Spleen (tissue), 13 donors: ENCODE measurements at places on chromosomes 6 and 20. TPM values are rescaled to one million over a fixed set of nuclear protein-coding genes. Genes with fewer than 3 reads are reported as not detected.

Gene NEURL2
- 7.6 TPM for total RNA-seq

Gene PAX1
- total RNA-seq: not detected

DNA sequence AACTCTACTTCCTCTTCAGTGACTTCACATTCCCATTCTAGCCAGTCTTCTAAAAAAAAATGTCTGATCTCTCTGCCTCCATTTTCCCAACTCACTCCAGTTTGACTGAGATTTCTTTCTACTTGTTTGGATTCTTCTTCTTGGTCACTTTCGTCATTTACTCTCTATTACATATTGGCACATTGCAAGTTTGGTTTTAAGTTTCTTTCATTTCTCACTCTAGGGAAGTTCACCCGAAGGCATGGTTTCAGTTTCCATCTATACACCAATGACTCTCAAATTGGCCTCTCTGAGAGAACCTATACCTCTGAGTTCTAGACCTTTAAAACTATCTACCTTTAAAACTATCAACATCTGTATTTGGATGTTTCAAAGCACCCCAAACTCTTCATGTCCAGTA, 51.3 kb downstream of the CD109 start:
- peak overlapping the region; percentile 10 for H3K27ac ChIP-seq
- no peaks in the 10 kb centered on the region for H3K36me3 ChIP-seq
- H3K4me3 ChIP-seq: peak overlapping the region; percentile 41
- no peak for DNase-seq
- peaks cover 19% of the 10 kb centered on the region for H3K4me1 ChIP-seq

GRCh38 chr20:41279546-41280225, 37.8 kb downstream of the ZHX3 start:
- DNase-seq: no peak
- no peaks in the 10 kb centered on the region for H3K27me3 ChIP-seq
- no peak overlapping the region for H3K4me3 ChIP-seq
- H3K36me3 ChIP-seq: no peaks in the 10 kb centered on the region

GRCh38 chr20:23683281-23683680, 5.6 kb downstream of the CST4 start:
- H3K4me1 ChIP-seq: no peaks in the 10 kb centered on the region
- no peak for DNase-seq
- no peak overlapping the region for H3K27ac ChIP-seq

DNA sequence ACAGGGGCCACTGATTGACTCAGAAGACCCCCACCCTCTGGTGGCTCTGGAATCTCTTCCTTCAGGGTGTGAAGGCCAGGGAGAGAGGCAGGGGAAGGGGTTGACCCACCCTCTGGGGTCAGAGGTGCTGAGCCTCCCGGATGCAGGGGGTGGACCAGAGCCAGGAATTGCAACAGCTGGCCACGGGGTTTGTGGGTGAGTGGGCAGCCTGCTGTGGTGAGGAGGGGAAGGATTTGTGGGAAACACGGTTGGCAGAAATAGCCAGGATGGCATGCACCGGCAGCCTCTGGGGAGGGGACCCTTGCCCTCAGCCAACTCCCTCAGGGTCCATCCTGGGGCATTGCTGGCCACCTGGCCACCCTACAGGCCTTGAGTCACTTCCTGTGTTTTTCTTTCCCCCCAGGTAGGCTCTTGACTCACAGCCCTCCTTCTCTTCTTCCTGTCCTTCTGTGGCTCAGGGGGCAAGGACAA, 92.8 kb downstream of the MRPL14 start:
- H3K36me3 ChIP-seq: no peaks in the 10 kb centered on the region
- H3K4me3 ChIP-seq: no peak overlapping the region
- H3K27me3 ChIP-seq: no peaks in the 10 kb centered on the region
- no peaks in the 10 kb centered on the region for H3K4me1 ChIP-seq
- no peak overlapping the region for H3K27ac ChIP-seq

Gene IP6K3
- total RNA-seq: 2.5 TPM

DNA sequence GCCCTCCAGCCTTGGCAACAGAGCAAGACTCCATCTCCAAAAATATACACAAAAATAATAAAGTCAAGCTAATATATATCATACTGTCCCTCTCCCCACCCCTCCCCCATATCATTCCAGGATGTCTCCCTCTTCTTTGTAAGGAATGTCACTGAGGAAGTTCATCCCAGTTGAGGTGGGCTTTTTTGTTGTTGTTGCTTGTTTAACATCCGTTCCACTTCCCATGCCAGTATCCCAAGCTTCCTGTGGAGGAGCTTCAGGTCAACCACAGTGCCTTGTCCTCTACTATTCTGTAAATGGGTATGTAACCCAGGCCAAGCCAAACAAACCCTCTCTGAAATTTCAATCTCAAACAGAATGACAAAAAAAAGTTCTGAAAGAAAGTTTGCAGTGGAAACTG, 19.0 kb upstream of the PTPN1 start:
- H3K4me3 ChIP-seq: no peak overlapping the region
- H3K27ac ChIP-seq: no peak overlapping the region
- no peaks in the 10 kb centered on the region for H3K27me3 ChIP-seq
- no peak for DNase-seq

DNA sequence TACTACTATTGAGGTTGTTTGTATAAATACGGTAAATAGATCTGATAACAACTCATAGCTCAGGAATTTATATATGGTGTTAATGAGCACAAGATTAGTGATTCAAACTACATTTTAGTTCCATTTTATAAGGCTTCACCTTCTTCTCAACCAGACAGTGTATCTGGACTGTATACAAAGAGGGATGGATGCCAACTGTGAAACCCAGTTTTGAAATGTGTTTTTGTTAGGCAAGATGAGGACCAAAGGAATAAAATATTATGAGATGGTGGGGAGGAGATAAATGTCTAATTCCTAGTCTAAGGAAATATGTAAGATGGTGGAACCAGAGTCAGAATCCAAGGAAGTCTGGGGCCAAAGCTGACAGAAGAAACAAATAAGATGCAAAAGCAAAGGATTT, 329.0 kb downstream of the GRIK2 start:
- no peak overlapping the region for H3K4me3 ChIP-seq
- H3K27ac ChIP-seq: no peak overlapping the region
- no peak for DNase-seq

DNA sequence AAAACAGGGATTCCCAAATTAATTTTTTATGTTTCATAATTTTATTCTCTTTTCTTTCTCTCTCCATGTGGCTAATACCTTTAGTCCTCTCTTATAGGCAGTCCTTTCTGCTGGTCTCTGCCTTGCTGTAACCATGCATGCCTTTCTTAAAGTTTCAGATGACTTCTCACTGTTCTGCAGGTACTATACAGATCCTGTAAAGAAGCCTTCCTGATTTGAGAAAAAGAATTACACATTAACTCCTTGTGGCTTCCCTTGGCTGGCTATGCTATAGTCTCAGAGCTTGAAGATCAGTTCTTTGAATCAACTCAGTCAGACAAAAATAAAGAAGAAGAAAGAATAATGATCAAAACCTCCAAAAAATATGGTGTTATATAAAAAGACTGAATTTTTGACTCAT, 7.3 kb upstream of the GPR63 start:
- DNase-seq: no peak
- no peak overlapping the region for H3K4me3 ChIP-seq
- H3K36me3 ChIP-seq: no peaks in the 10 kb centered on the region
- H3K4me1 ChIP-seq: no peaks in the 10 kb centered on the region
- H3K27me3 ChIP-seq: no peaks in the 10 kb centered on the region
- no peak overlapping the region for H3K27ac ChIP-seq

DNA sequence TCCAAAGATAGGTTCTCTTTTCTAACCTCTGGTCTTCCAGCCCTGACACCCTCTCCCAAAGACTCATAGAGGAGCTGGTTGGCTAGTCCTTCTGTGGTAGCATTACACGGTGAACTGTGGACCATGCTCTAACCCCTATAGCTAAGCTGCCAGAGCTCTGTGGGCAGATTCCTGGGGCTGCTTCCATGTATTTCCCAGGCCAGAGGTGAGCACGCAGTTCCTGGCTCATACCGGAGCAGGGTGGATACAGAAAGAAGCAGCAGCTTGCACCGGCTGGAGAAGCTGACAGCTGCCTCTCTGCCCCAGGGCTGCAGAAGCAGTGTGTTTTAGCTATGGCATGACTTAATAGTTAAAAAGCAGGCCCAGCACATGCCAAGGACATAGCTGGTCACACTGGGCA, 84.1 kb upstream of the FOXP4 start:
- no peak overlapping the region for H3K27ac ChIP-seq
- peaks cover 4% of the 10 kb centered on the region for H3K4me1 ChIP-seq
- no peak overlapping the region for H3K4me3 ChIP-seq
- no peaks in the 10 kb centered on the region for H3K36me3 ChIP-seq
- DNase-seq: no peak

GRCh38 chr6:11705483-11705882, 73.1 kb downstream of the ADTRP start:
- no peak for DNase-seq
- H3K27me3 ChIP-seq: no peaks in the 10 kb centered on the region
- H3K4me3 ChIP-seq: no peak overlapping the region
- no peaks in the 10 kb centered on the region for H3K36me3 ChIP-seq

DNA sequence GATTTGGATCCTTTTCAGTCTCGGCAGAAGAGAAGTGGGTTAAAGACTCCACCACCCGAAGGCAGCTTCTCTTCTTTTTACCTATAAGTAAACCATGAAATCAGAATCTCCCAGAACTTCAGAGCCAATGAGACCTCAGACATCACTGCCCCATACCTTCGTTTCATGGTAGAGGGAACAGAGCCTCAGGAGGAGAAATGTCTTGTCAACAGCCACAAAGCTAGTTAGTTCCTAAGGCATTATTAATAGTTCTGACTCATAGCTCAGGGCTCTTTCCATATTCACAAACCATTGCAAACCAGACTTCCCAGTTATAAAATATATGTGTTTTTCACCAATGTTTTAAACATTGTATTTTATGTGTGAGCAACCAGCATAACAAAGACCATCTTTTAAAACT, 118.7 kb upstream of the RIPOR2 start:
- H3K27ac ChIP-seq: peak overlapping the region; percentile 38
- H3K4me1 ChIP-seq: peaks cover 53% of the 10 kb centered on the region
- no peak for DNase-seq
- no peak overlapping the region for H3K4me3 ChIP-seq
- H3K27me3 ChIP-seq: no peaks in the 10 kb centered on the region
- no peaks in the 10 kb centered on the region for H3K36me3 ChIP-seq

- H3K27ac ChIP-seq: no peak overlapping the region
- no peaks in the 10 kb centered on the region for H3K4me1 ChIP-seq
- H3K4me3 ChIP-seq: no peak overlapping the region
- H3K27me3 ChIP-seq: no peaks in the 10 kb centered on the region
- no peak for DNase-seq
These were observed 19.0 kb upstream of the PRND start for GRCh38 chr20:4702562-4703280.

- no peaks in the 10 kb centered on the region for H3K27me3 ChIP-seq
- H3K4me3 ChIP-seq: no peak overlapping the region
- H3K36me3 ChIP-seq: peaks cover 54% of the 10 kb centered on the region
- DNase-seq: peak; percentile 39
- H3K4me1 ChIP-seq: peaks cover 22% of the 10 kb centered on the region
- peak overlapping the region; percentile 5 for H3K27ac ChIP-seq
These were observed 160.1 kb downstream of the DTNBP1 start for GRCh38 chr6:15502446-15503345.

Gene BHLHE23
- total RNA-seq: not detected

DNA sequence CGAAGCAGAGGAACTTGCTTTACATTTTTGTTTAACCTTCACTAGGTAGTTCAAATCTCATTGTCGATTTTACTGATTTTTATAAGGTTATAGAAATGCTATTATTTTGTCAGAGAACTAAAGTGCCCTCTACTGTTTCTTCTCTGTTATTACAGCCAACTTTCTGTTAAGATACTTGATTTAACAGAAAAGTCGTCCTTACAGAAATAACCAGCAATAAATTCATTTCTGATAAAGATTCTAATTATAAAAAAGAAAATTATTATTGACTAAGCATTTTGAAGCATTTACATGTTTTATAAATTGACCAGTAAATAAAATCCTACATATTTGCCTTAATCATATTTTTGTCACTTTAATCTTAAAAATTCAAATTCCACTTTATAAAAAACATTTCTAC, 60.8 kb downstream of the OGFRL1 start:
- peaks cover 24% of the 10 kb centered on the region for H3K4me1 ChIP-seq
- H3K27me3 ChIP-seq: no peaks in the 10 kb centered on the region
- no peak for DNase-seq
- no peak overlapping the region for H3K4me3 ChIP-seq
- no peaks in the 10 kb centered on the region for H3K36me3 ChIP-seq

- no peak overlapping the region for H3K4me3 ChIP-seq
- H3K36me3 ChIP-seq: no peaks in the 10 kb centered on the region
- no peaks in the 10 kb centered on the region for H3K4me1 ChIP-seq
- no peak overlapping the region for H3K27ac ChIP-seq
- H3K27me3 ChIP-seq: no peaks in the 10 kb centered on the region
- DNase-seq: no peak
These were observed 12.2 kb upstream of the AKIRIN2 start for GRCh38 chr6:87714093-87714842.

- no peak for DNase-seq
- H3K27ac ChIP-seq: no peak overlapping the region
- H3K4me1 ChIP-seq: no peaks in the 10 kb centered on the region
- no peaks in the 10 kb centered on the region for H3K27me3 ChIP-seq
- no peaks in the 10 kb centered on the region for H3K36me3 ChIP-seq
These were observed 139.9 kb downstream of the CCDC170 start for GRCh38 chr6:151633526-151634335.

DNA sequence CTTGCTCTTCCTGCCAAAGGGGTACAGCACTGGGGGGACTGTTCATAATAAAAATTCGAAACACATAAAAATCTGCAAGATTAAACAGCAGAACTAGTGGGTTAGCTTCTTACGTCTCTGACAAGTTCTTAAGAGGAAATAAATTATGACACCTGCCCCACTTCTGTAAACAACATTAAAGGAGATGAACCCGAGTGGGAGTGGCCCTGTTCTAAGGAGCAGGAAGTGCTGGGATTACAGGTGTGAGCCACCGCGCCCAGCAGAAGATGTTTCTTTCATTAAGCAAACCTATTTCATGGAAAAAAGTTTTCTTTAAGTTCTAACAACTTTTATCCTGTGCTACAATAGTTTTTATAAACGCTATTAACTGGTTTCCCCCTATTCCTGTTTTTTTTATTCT, 24.6 kb downstream of the USP45 start:
- DNase-seq: no peak
- H3K36me3 ChIP-seq: no peaks in the 10 kb centered on the region
- no peaks in the 10 kb centered on the region for H3K27me3 ChIP-seq

Gene SIRPA
- 39.6 TPM for total RNA-seq

- no peaks in the 10 kb centered on the region for H3K36me3 ChIP-seq
- no peak overlapping the region for H3K27ac ChIP-seq
- DNase-seq: no peak
- no peak overlapping the region for H3K4me3 ChIP-seq
- no peaks in the 10 kb centered on the region for H3K27me3 ChIP-seq
These were observed 6.0 kb downstream of the SDC4 start for GRCh38 chr20:45341939-45342854.

- no peaks in the 10 kb centered on the region for H3K4me1 ChIP-seq
- no peak overlapping the region for H3K4me3 ChIP-seq
- no peak overlapping the region for H3K27ac ChIP-seq
These were observed 300.7 kb downstream of the RNGTT start for GRCh38 chr6:88662653-88663174.

GRCh38 chr20:35342154-35342769, 50.0 kb upstream of the FAM83C start:
- H3K4me1 ChIP-seq: no peaks in the 10 kb centered on the region
- no peak for DNase-seq
- no peaks in the 10 kb centered on the region for H3K27me3 ChIP-seq
- H3K36me3 ChIP-seq: peaks cover 35% of the 10 kb centered on the region
- H3K4me3 ChIP-seq: no peak overlapping the region

Gene MED23
- 42.8 TPM for total RNA-seq
